ENCODE measurements at places on chromosomes 13 and 19.

DNA sequence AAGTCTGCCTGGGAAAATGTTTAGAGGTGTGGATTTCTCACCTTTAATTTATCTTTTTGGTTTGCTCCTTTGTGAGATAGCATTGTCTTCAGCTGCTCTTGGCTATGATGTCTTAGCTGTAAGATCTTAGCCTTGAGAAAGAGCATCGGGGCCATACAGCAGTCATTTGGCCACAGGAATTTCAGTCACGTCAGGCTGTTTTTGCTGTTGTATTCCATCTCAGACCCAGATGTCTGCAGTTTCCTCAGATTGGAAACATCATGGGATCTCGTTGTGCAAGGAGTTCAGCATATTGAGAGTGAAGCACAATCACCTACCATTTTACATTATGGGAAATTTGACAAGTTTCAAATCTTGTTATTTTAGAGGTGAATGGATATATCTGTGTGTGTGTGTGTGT is 89.3 kb upstream of the C1QTNF9B start:
- no peak for DNase-seq

DNA sequence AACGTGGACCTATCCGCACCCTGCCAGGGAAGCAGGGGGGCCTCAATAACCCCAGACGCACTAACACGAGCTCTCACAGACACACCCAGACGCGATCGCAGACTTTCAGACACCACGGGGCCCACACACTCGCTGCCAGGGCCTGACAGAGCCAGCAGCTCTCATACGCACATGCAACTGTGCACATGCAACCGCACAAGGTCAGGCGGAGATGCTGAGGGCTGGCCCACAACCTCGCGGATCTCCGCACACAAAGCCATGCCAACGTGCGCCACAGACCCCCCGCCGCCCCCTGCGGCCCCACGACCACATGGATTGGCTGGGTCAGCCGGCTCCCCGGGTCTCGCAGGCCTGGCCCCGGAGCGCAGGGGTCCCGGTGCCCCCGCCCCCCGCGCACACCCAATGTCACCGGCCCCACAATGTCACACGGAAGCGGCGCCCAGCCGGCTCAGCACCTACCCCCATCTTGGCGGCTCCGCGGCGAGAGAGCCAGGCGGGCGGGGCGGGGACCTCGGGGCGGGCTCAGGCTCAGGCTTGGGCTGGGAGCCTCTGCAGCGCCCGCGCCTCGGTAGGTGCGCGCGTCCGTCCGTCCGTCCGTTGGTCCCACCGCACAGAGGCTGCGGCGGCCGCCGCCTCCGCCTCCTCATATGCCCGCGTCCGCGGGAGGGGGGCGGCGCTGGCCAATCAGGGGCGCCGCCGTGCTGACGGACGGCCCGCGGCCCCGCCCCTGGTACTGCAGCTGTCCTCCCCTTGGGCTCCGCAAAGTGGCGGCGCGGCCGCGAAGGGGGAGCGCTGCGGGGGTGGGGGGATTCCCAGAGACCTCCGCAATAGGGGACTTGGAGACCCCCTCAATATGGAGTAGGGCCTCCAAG is at the start of gene ATP1A3:
Gene ATP1A3, minus strand, starts transcription at position 619 of the 872 bp plus-strand sequence. Its CDS starts 154 bp downstream, at position 465.
- peak; percentile 71 for DNase-seq

DNA sequence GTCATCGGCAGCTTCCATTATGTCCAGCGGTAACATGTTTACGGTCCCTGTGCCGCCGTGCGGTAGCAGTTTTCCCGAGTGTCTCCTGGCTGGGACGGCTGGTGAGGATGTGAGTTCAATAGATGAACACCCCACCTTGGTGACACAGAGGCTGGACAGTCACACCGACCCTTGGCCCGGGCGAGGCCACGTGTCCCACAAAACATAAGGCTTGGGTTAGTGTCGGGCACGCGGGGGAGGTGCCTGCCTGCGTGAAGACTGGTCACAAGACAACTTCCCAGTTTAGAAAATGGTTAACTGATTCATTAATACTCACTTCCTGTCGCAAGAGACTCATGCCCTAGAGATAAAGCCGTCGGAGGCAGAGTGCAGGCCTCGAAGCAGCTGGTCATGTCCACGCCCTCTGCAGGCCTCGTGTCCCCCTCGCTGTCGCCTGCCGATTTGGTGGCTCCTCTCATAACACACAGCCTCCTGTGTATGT is 17.2 kb downstream of the RASA3 start:
- peak; percentile 40 for DNase-seq

- DNase-seq = no peak
These were observed 197.3 kb downstream of the GPC5 start for GRCh38 chr13:91595677-91596076.

GRCh38 chr13:66222926-66223325 is 1007.2 kb downstream of the PCDH9 start:
- no peak for DNase-seq

Data from activated naive CD4-positive, alpha-beta T cell treated with anti-CD3 and anti-CD28 coated beads, Interleukin-2, amount 50 U/mL, for 16 hours (primary cell).